ENCODE measurements at places on chromosomes 2 and 18.

GRCh38 chr2:25692143-25692542 is 18.8 kb upstream of the DTNB start:
- DNase-seq, result no peak

- DNase-seq, result no peak
These were observed 6.4 kb downstream of the ZEB2 start for GRCh38 chr2:144513388-144514101.

- no peak for DNase-seq
These were observed 14.8 kb downstream of the ZAP70 start for GRCh38 chr2:97728091-97728731.

GRCh38 chr2:219643788-219644398 is 16.5 kb downstream of the SLC4A3 start:
- no peak for DNase-seq

- DNase-seq, result no peak
These were observed 39.8 kb upstream of the TMEM163 start for GRCh38 chr2:134758633-134759032.

- DNase-seq, result no peak
These were observed 190.1 kb downstream of the EPHA4 start for GRCh38 chr2:221381928-221382488.

Data from activated CD8-positive, alpha-beta T cell treated with anti-CD3 and anti-CD28 coated beads, Interleukin-2, amount 10 ng/mL, durations not matched to agents 7 days and 5 days (primary cell).